ENCODE measurements at places on chromosomes 2 and 18.

- DNase-seq = no peak
Observed at GRCh38 chr2:197904446-197904845, 100.1 kb downstream of the PLCL1 start.

- DNase-seq = no peak
Observed at GRCh38 chr18:54777118-54777791, 51.0 kb upstream of the RAB27B start.

GRCh38 chr2:74007121-74007520, 22.4 kb downstream of the TET3 start:
- DNase-seq = no peak

- DNase-seq = peak; percentile 98
Observed at GRCh38 chr2:172693037-172693436, 42.6 kb upstream of the RAPGEF4 start.

GRCh38 chr18:58297198-58297597, 253.2 kb downstream of the NEDD4L start:
- peak; percentile 96 for DNase-seq

DNA sequence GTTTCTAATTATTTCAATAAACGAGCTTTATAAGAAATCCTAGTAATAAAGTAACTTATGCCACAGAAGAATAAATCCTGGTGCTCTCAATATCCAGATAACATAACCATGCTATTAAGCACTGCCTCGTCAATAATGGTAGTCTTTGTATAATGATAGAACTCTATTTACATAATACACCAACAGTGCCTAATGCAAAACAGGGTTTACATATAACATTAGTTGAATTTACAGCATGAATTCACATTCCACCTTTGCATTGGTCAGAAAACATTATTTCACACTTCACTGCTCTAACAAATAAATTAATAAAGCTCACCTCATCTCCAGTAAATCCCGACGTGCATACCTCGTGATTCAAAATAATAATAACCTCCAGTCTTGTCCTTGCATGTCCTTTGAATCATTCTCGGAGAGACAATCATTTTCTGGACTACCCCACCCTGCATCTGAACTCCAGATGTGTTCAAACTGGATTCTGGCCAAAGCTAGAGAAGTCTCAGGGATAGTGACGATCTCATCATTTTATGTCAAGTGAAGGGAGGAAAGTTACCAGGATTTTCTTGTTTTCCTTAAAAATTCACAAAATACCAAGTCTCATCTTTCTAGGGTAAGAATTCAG, 189.2 kb downstream of the NCKAP5 start:
- no peak for DNase-seq

DNA sequence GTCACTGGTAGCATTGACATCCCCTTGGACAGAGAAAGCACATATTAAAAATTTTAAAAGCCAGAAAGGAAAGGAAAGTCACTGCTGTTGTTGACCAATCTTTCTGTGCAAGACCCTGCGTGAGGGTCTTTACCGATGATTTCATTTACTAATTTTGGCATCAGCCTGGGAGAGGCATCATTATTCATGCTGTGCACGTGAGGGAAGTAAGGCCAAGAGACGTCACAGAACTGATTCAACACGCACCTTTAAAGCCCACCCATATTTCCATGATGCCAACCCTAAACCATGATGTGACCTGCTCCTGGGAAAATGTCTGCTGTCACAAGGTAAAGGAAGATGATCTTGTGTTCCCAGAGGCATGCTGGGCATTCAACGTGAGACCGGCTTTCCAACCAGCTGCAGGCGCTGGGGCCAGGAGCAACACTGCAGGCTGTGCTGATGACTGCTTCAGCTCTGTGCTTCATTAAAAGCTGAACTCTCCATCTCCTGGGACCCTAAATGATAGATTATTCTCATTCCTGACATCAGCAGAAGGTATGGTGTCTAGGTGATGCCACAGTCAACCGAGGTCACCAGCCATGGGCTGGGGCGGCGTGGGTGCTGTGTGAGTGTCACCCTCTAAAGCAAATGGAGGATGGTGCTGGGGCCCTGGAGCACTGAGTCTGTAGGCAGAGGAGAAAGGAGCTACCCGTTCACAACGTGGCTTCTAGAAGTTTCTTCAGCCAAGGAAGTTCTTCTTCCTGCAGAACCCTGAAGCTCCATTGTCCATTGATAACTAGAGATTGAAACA, 53.9 kb downstream of the TMEM18 start:
- no peak for DNase-seq

DNA sequence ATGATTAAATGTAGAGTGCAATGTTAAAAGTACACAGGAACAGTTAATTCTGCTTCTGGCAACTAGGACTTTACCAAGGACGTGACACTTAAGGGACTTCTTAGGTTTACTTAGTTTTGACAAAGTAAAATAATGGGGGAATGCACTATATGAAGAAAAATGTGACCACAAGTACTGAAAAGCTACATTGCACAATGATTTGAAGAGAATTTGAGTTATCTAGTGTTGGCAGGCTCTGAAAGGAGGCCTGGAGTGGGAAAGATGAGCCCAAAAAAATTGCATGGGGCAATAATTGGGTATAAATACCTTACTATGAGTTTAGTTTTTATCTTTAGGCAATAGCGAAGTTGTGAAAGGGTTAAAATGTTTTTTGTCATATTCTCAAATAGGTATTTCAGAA, 173.7 kb downstream of the DOK6 start:
- no peak for DNase-seq

DNA sequence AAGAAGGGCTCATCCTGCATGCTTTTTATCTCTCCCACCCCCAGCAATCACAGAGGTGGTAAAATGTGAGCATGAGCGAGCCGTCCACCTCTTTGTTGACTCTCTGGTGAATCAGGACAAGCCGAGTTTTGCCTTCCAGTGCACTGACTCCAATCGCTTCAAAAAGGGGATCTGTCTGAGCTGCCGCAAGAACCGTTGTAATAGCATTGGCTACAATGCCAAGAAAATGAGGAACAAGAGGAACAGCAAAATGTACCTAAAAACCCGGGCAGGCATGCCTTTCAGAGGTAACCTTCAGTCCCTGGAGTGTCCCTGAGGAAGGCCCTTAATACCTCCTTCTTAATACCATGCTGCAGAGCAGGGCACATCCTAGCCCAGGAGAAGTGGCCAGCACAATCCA, 19.5 kb downstream of the LIPG start:
- no peak for DNase-seq

DNA sequence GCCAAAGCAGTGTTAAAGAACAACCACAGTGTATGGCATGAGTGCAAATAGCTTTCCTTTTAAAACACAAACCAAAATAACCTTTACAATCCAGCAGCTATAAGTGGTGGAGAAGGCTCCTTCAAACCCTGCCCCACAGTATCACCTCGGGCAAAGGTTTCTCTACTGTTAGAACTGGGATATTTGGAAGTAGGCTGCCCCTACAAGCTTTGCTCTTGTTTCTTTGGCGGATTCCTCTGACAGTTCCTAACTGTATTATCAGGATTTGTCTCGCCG, 214.8 kb downstream of the ZNF521 start:
- DNase-seq = no peak

- DNase-seq = no peak
Observed at GRCh38 chr18:24868311-24868710, 407.9 kb downstream of the HRH4 start.

DNA sequence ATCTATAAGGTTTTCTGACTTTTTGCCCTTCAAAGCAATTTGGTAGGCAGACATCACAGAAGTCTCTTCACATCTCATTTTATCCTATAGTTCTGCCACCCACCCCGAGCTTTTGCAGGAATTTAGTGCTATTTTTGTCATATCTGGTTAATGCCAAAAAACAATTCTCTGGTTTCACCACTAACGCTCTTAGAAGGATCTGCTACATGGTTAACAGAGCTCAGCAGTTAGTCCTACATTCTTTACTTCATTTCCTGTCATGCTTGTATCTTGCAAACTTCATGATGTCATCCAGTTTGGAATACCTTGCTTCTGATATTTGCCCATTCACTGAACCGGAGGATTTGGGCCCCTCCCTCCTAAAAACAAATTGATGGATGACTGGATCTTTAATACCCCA, 116.8 kb upstream of the SERPINE2 start:
- peak; percentile 43 for DNase-seq

GRCh38 chr2:221836095-221836494, 264.0 kb upstream of the EPHA4 start:
- DNase-seq = no peak

DNA sequence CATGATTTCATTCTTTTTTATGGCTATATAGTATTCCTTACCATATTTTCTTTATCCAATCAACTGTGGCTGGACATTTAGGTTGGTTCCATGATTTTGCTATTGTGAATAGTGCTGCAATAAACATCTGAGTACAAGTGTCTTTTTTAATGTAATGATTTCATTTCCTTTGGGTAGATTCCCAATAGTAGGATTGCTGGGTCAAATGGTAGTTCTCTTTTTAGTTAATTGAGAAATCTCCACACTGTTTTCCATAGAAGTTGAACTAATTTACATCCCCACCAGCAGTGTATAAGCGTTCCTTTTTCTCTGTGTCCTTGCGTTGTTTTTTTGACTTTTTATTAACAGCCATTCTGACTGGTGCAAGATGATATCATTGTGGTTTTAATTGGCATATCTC, 59.1 kb upstream of the IL1RL1 start:
- DNase-seq = no peak

GRCh38 chr2:109017017-109017416, 28.0 kb upstream of the EDAR start:
- DNase-seq = no peak

DNA sequence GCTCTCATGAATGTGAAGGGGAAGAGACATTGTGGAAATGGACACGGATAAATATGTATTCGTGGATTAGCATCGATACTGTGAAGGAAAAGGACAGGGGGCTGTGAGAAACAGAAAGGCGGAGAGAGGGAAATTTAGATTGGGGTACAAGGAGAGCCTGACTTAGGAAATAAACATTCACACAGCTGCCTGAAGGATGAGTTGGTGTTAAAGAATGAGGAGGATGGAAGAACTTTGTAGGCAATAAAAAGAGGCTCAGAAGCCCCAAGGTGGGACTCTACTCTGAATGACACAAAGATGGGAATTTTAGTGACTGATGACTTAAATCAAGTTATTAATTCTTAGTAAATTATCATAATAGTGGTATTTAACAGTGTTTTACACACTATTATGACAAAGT, 10.1 kb downstream of the MYO1B start:
- DNase-seq = no peak

GRCh38 chr2:121329786-121330185, 44.8 kb upstream of the TFCP2L1 start:
- no peak for DNase-seq

DNA sequence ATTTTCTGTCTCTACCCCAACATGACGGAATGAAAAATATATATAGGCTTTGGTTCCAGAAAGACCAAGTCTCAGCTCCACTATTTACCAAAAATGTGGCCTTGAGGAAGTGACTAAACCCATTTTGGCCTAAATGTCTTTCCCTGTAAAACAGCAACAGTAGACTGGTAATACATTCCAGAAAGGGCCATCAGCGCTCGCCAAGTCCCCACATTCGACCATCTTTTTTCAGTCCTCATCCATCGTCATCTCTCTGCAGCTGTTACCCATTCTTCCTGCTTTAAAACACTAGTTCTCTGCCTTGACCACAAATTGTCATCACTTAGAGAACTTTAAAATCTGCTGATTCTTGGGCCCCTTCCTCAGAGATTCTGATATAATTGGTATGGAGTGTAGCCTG, 183.8 kb upstream of the CTAGE1 start:
- no peak for DNase-seq

DNA sequence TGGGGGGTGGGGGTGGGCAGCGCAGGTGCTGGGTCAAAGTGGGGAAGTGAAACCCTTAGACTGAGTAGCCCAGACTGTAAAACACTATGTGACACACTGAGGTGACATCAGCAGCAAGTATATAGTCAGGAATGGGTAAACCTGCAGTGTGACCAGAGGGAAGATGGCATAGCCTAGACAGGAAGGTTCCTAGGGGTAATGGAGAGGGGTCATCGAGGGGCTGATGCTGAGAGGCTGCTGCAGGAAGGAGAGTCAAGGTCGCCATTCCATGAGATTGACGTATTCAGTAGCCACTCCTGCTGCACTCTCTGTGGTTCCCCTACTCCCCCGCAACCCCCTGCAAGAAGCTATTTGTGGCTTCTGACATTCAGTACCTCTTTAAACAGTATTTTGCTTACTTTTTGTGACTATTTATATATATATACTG, 111.7 kb downstream of the CHST9 start:
- no peak for DNase-seq

- no peak for DNase-seq
Observed at GRCh38 chr2:238152771-238153688, 5.7 kb upstream of the ERFE start.

GRCh38 chr2:203691149-203691548, 15.3 kb upstream of the CD28 start:
- no peak for DNase-seq

- peak; percentile 62 for DNase-seq
Observed at GRCh38 chr2:159807183-159808031, 9.4 kb upstream of the CD302 start.

- peak; percentile 22 for DNase-seq
Observed at GRCh38 chr2:100766806-100767205, 53.1 kb upstream of the NPAS2 start.

- DNase-seq = no peak
Observed at GRCh38 chr2:230925879-230926765, 1.1 kb upstream of the GPR55 start.

DNA sequence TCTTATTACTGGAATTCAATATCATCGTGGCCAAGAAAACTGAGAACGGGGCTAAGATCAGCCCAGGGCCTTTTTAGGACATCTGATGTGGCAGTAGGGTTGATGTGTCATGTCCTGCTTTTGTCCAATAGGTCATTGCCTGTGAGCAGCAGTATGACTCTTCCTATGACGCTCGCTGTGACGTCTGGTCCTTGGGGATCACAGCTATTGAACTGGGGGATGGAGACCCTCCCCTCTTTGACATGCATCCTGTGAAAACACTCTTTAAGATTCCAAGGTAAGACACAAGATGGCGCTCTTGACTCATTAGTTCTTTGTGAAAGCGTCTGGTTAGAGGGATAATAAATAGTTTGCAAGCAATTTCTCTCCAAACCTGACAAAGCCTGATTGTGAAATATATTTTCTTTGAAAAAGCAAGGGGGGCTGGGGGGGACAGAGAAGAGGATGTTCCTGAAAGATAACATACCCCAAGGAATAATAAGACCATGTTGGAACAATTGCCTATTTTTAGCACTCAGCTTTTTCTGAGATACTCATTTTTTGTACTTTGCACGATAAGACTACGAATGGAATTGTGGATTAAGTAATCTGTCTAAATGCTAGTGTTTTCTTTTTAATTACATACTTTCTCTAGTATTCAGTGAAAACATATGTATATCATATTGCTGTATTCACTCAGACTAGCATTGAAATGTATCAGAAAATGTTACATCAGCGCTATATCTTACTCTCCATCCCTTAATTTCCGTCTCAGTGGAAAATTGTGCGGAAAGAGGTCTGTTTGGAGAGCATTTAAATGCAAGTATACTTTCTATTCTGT, 58.1 kb downstream of the MYO3B start:
- peak; percentile 47 for DNase-seq

DNA sequence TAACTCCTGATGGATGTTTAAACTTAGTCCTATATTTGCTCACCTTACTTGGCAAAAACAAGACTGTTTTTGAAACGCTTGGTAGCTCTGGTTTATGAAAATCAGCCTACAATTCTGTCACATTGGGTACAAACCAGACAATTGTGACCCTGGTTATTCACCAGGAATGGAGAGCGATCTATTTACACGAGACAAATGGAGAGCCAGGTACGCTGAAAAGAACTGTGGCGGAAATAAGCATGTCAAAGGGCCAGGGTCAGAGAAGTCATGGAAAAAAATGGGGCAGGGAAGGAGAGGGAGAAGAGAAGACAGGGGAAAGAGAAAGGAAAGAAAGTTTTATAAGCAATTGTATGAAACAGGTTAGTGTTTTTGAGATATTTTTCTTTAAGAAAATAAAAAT, 119.5 kb upstream of the ZFP36L2 start:
- no peak for DNase-seq

GRCh38 chr2:235954281-235954680, 213.9 kb downstream of the GBX2 start:
- no peak for DNase-seq

All from M059J (cell line).